ENCODE measurements at places on chromosomes 3 and 15.

- no peak for DNase-seq
Observed at GRCh38 chr3:114218006-114218405, 19.4 kb downstream of the ZNF80 start.

DNA sequence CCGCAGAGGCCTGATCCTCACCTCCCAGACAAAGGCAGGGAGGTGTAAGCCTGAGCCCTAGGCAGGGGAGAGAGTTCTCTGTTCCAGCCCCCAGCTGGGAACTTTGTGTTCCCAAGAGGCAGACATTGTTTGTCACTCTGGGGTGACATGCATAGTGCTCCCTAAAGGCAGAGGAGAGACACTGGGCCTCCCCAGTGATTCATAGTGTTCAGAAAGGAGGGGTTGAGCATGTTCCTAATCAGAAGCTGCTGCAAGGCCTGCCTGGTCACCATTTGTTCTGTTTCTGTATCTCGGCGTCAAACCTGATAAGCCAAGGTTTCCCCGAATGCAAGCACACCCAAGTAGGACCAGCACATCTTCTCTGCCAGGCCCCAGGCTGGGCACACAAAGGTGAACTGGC is 24.0 kb upstream of the SLC6A6 start:
- peak; percentile 12 for DNase-seq

DNA sequence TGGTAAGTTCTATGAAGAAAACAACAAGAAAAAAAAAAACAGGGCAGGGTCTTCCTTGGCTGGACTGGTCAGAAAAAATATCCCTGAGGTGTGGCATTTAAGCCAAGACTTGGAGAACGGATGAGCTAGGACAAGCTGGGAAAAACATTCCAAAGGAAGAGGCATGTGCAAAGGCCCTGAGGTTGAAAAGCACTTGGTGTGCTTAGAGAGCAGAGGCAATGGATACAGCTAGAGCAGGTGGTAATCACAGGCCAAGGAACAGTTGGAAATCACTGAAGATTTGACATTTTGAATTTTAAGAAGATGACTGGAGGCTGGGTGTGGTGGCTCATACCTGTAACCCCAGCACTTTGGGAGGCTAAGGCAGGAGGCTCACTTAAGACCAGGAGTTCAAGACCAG is 42.9 kb upstream of the PDE8A start:
- no peak for DNase-seq

DNA sequence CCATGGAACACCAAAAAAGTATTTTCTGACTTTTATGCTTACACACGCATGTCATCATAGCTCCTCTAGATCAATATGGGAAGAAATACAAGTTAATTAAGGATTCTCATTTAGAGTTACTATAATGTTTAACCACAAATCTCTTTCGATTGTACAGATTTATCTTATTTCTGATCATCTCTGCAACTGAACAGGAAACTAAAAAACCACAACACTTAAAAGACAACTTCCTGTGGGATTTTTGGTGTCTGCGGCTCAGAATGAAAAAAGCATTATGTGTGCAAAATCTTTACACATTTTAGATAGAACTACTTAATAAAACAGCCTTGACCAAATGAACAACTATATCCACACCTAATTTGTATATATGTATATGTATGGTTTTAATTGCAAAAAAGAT is 3.0 kb upstream of the TJP1 start:
- DNase-seq = peak; percentile 52

DNA sequence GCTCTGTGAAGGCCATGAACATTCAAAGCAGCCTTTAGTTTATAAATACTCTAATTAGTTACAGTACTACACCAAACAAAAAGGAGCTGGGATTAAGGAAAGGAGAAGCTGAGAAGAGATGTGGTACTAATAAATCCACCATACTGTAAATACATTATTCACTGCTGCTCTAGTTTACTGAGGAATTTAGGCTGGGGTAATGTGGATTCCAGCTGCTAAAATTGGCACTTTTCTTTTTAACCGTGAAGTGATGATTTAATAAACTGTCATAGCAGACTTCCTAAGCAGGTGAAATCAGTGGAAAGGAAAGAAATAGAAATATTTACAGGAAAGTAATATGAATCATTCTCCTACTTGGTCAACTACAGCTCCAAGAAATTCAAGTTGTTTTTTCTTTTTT is 88.7 kb downstream of the TFG start:
- DNase-seq = no peak

DNA sequence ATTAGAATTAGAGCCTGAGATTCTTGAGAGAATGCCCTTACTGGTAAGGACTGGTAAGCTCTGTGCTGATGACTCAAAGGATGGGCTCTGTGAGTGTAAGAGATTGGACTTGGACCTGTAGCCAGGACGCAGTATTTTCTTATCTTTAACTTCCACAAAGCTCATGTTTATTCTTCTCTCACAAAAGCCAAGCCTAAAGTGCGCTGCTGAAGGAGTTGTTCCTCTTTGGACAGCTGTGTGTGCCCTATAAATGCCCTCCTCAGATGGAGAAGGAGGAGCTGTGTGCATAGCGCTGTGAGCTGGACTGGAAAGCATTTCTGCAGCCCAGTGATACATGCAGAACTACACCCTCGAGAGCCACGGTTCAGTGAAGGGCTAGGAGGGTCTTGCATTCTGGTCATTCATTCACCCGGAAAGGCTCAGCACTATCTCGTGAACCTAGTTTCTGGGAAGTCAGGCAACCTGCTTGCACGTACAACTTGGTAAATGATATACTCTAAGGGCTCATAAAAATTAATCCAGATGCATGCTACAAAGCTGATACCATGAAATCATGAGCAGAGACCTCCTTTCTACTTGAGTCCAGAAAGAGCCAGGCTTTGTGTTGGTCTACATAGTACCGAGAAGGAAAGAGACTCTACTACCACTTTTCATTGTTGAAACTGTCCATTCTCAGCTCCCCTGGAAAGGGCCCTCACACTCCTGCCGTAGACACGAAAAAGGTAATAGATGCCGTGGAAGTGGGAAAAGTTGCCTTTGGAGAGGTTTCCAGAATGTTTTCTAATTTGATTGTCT is 103.0 kb upstream of the TBL1XR1 start:
- DNase-seq = no peak

DNA sequence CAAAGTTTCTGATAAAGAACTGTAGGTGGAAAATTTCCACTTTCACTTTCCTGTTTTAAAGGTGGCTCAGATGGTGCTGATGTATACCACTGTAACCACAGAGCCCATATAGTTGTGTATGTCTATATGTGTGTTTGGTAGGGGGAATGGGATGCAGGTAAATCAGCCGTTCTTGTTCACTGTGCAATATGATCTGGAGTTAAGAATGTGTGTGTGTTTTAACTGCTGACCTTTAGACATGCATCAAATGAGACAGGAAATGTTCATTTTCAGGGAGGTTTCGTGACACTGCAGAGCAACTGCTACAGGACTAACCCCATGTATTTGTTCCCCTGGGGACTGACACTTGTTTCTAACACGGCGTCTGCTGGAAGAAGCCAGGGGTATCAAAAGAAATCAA is 180.5 kb downstream of the TAFA4 start:
- no peak for DNase-seq

DNA sequence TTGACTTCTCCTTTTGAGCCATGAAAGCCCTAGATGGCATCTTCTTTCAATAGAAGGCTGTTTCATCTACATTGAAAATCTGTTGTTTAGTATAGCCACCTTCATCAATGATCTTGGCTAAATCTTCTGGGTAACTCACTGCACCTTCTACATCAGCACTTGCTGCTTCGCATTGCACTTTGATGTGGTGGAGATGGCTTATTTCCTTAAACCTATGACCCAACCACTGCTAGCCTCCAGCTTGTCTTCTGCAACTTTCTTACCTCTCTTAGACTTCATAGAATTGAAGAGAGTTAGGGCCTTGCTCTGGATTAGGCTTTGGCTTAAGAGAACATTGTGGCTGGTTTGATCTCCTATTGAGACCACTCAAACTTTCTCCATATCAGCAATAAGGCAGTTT is 189.8 kb downstream of the PLCL2 start:
- DNase-seq = peak; percentile 33

DNA sequence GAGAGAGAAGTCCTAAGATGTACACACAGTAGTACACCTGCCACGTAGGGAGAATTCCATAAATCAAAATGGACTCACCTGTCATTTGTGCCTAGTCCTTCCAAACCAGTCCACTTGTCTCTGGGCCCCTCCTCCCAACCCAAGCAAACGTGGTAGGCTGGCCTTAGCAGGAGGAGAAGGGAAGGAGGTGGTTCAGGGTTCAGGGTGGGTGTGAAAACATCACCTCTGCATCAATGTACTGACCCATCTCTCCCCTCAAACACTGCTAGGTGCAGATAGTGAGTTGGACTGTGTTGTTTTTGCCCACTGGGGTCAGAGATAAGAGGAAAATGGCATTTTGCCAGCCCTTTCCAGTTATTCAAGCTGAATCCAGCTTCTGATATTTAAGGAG is 99.3 kb downstream of the MME start:
- DNase-seq = no peak

DNA sequence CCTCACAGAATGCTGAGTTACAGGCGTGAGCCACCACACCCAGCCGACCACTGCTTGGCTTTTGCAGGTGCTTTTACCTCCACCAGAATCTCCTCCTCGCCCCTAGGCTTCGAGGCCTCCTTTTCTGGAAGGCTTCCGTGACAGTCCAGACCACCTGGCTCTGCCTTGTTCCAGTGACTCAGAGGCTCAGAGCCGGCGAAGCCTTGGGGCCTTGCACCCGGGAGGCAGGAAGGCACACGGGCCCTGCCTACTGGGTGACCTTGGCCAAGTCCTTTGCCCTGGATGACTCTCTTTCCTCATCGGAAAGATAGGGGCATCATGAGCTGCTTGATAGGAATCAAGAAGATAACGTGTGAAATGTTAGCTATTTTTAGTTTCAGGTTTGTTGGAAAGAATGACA is 31.3 kb upstream of the FURIN start:
- no peak for DNase-seq

GRCh38 chr15:80584973-80585525 is 110.1 kb upstream of the ABHD17C start:
- DNase-seq = no peak

- DNase-seq = no peak
Observed at GRCh38 chr3:142003291-142003690, 126.8 kb downstream of the ATP1B3 start.

DNA sequence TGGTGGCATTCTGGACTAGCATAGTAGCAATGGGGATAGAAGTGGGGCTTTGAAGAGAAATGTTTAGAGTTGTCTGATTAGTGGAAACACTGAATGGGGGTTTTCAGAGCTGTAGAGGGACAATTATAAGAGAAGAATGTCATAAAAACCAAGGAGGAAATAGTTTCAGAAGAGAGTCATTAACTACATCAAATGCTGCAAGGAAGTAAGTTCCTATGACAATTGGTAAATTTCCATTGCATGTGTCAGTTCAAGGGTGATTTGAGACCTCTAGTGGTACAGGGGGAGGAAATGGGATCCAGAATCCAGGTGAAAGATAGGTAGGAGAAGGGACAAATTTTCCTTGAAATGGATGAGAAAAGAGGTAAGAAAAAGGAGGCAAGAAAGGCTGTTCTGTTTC is 68.3 kb upstream of the TBC1D5 start:
- no peak for DNase-seq

GRCh38 chr3:125379483-125379882 is 4.4 kb upstream of the ZNF148 start:
- DNase-seq = no peak

DNA sequence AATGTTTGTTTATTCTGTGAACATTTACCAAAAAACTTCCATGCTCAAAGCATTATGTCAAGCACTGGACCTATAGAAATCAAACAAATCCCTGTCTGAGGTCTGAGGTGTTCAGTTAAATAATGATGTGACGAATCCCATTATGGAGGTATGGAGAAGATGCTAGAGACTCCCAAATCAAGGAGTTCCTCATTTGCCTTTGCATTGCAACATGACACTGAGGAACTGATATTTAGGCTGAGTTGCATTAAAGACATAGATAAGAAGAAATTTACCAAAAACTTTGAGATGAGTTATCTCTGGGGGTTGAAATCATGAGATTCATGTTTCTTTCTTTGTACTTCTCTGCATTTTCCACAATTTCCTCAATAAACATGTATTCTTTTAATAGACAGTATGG is 16.0 kb downstream of the CD200 start:
- no peak for DNase-seq

DNA sequence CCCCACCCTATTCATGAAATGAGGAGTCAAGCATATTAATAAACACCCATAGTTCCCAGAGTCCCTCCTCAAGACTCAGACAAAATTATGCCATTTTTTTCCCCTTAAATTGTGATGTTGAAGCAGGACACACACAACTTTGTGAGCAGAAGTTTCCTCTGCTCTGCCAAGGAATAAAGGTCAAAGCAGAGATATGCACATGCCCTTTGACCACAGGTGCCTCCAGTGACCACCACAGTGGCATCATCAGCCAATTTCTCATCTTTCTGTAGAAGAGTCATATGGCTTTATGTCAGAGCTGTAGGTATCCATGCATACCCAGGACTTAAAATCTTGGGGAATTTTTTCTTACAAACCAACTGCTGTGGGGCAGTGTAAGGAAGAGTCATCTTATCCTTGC is 304.4 kb upstream of the GADL1 start:
- no peak for DNase-seq

GRCh38 chr15:47412136-47412535 is 305.2 kb upstream of the SEMA6D start:
- DNase-seq = no peak

DNA sequence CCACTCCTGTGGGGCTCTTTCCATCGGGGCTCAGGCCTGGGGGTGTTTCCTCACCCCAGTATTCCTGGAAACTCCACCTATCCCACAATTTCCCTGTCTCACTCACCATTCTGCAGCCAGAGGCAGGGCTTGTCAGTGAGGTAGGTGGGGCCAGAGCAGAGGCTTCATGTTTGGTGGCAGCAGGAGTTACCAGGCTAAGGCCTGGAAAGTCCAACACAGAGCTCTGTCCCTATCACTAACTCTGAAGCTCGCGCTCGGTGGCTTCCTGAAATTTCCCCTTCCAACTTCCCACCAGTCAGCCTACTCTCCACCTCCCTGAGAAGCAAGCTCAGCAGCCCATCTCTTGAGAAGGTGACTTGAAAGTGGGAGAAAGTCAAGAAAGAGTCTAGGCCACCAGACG is 44.2 kb downstream of the CDC25A start:
- no peak for DNase-seq
